Lower leg skin (tissue), 4 donors: ENCODE measurements at places on chromosomes 3 and 15. TPM values are rescaled to one million over a fixed set of nuclear protein-coding genes. Genes with fewer than 3 reads are reported as not detected.

DNA sequence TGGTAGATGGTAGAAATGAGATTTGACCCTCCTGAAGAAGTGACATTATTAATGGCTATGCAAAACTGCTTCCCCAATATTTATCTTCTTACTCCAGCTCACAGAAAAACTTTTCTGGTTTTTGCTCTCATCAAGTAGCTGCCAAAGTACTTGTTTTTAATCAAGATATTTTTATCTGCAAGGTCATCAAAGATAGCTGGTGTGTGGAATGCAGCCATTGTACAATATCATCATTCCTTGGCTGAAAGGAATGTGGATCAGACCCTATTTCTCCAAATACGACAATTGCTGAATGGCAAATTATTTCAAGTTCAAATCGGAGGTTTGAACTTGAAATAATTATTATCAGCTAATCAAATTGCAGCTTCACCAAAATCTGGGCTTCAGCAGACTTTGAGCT, 126.9 kb upstream of the SLC7A14 start:
- DNase-seq = no peak

DNA sequence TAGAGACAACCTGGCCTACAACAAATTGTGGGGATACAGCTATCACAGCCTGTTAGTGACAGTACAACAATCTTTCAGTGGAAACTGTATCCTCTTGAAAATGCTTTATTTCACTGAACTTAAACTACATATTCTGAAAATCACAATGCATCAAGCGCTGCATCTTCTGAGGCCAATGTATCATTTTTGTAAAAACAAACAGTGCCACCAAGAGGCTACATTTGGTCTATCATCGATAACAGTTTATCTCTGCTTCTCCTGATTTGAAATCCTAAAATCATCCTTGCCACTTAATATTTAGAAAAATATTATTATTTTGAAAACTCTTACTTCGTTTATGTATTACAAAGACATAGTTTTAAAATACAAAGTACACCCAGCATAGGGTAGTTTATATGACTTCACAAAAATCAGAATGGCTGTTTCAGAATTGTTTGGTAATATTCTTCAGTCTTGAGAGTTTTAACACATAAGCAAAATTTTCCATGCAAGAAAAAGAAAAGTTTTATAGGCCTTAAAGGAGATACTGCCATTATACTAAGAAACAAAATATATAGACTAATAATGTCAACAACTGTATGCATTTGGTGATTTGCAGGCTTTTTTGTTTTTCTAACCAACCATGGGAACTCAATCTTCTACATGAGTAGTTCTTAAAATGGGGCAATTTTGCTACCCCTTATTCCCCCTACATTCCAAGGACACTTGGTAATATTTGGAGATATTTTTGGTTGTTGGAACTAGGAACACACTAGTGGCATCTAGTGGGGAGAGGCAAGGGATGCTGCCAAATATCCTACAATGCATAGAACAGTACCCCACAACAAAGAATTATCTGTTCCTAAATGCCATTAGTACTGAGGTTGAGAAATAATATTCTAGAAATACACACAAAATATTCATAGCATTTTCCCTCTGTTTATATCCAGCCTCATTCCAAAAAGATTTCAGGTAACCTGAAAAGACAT, 42.3 kb downstream of the WDR72 start:
- no peak for DNase-seq

DNA sequence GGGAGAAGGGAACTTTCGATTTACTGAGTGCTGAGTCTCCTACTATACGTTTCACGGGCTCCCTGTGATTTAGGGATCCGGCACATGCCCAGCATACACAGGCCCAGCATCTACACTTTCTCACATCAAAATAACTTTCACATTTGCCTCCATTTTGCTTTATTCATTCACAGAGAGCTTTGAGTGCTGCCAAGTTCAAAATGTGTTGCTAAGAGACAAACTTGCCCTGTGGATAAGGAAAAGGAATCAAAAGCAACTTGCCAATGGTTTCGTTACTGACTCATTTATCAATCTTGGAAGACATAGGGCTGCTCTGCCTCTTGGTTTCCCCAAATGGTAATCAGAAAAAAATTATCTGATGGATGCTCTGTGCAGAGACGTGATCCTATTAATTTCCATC, 86.3 kb upstream of the LRRN1 start:
- DNase-seq = no peak

The FBXO40 gene
- total RNA-seq = not detected

GRCh38 chr15:46304321-46304720, 669.5 kb downstream of the SQOR start:
- DNase-seq = no peak

DNA sequence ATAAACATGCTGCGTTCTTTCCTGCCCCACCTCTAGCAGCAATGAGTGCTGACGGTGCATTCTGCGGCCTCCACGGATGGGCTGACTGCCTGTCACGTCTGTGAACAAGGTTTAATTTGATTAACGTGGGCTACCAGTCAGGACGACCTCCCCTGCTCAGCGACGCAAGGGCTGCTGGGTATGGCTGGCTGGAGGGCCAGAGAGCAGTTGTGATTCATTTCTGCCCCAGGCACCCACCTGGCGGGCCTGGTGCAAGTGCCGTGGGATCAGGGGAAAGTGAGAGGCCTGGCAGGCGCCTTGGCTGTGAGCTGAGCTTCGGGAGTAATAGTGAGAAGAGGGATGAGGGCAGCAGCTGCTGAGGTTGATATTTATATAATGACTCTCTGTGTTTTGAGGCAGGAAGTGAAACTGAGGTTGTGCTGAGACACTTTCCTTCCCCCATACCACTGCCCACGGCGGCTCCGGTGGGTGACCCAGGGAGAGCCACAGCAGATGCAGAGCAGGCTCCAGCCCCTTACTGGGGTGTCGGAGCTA, 190.4 kb upstream of the BCL6 start:
- no peak for DNase-seq

The RAB11A gene
- 676 TPM for total RNA-seq
